Activated CD8-positive, alpha-beta memory T cell treated with anti-CD3 and anti-CD28 coated beads for 4 hours (primary cell): ENCODE measurements at places on chromosomes 16 and 17.

- DNase-seq, result no peak
Observed at GRCh38 chr17:77700165-77700881, 258.2 kb upstream of the TNRC6C start.

DNA sequence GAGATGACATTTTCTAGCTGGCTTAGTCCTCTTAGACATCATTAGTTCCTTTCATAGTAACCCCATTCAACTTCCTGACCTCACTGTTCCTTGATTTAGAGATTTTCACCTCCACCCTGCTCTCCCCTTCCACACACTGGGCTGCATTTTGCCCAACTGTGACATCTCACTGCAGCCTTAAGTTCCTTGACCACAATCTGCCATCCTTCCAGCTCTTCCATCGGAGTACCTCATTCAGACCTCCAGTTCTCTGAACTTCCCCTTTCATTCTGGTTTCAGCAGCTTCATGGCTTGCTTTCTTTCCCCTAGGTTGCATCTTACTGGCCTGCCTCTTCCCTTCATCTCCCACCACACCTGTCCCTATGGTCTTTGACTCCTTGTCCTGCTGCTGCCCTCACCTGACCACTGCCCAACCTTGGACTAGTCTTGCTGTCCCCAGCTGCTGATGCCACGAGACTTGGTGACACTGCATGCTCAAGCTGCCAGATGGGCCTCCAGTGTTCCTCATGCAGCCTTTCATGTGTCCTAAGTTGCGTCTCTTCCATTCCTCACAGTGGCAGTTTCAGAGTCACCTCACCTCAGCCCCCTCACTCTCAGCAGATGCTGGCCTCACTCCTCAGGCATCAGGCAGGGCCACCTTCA lies 40.8 kb downstream of the NUP88 start:
- DNase-seq, result no peak

- DNase-seq, result no peak
Observed at GRCh38 chr16:75379339-75379738, 54.0 kb downstream of the CFDP1 start.

GRCh38 chr16:66525396-66526180 lies 24.3 kb downstream of the TK2 start:
- DNase-seq, result no peak

GRCh38 chr17:63151941-63152523 lies 186.0 kb downstream of the TANC2 start:
- no peak for DNase-seq

DNA sequence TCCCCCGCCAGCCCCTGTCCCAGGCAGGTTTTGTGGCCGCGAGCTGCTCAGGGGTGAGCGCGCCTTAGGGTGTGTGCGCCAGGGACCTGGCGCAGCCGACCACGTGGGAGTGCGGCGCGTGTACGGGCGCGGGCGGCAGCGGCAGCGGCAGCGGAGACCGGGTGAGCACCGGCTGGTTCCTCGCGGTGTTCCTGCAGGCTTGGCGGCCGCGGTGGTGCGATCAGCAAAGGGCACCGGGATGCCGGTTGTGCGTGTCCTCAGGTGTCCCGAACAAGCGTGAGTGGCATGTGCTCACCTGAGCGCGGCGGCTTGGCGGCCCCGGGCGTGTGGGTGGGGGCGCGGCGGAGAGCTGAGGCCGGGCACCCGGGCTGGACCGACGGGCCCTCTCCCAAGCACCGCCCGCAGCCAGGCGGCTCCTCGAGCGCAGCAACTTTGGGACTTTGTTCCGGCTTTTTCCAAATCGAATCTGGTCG lies 381 bp upstream of the HSD11B2 start:
- no peak for DNase-seq

- DNase-seq, result no peak
Observed at GRCh38 chr16:24700549-24701392, 28.7 kb upstream of the TNRC6A start.

- DNase-seq, result no peak
Observed at GRCh38 chr17:59778996-59779395, 71.5 kb downstream of the VMP1 start.

- no peak for DNase-seq
Observed at GRCh38 chr16:53629607-53630312, 73.9 kb downstream of the RPGRIP1L start.

DNA sequence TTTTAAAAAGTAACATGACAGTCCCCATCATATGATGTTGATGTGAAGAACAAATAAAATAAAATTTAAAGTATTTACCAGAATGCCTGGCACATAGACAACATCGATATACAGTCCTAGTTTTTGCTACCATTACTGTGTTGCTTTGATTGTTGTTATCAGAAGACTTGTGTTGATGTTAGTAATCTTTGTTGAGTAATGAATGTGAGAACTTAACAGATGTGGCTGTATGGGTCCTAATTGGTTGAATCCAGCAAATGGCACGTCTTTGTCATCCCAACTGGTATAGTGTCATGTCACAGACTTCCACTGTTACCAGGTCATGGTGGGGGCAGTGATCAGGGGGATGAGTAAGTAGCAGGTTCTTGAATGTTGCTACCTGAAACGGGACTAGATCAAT lies 1151.4 kb upstream of the CDH8 start:
- DNase-seq, result no peak

DNA sequence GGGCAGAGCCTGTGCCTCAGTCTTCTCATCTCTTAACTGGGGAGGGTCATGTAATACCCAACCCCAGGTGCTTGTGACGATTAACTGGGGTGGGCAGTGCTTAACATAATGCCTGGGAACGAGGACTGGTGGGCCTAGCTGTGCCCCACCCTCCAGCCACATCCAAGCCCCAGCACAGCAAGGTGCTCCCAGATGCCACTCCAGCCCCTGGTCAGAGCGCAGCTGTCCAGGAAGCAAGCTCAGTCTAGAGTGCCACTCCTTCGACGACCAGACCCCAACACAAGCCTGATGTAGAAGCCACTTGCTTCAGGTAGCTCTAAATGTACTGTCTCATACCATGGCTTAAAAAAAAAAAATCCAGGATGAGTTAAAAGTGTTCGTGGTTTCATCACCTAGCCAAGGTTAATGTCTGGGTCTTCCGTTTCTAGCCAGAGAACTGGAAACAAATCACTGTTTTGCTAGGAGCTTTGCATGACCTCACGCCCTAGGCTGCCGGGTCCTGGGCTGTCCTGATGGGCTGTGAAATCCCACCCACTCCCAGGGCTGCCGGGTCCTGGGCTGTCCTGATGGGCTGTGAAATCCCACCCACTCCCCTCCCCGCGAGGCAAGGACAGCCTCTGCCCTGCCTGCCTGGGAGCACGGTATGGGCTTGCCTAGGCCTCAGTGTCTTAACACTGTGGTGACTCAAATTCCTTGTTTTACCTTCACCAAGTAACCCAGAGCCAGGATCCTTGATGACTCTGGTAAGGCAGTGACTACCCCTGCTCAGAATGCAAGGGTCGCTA lies 7.7 kb downstream of the MIEF2 start:
- no peak for DNase-seq

DNA sequence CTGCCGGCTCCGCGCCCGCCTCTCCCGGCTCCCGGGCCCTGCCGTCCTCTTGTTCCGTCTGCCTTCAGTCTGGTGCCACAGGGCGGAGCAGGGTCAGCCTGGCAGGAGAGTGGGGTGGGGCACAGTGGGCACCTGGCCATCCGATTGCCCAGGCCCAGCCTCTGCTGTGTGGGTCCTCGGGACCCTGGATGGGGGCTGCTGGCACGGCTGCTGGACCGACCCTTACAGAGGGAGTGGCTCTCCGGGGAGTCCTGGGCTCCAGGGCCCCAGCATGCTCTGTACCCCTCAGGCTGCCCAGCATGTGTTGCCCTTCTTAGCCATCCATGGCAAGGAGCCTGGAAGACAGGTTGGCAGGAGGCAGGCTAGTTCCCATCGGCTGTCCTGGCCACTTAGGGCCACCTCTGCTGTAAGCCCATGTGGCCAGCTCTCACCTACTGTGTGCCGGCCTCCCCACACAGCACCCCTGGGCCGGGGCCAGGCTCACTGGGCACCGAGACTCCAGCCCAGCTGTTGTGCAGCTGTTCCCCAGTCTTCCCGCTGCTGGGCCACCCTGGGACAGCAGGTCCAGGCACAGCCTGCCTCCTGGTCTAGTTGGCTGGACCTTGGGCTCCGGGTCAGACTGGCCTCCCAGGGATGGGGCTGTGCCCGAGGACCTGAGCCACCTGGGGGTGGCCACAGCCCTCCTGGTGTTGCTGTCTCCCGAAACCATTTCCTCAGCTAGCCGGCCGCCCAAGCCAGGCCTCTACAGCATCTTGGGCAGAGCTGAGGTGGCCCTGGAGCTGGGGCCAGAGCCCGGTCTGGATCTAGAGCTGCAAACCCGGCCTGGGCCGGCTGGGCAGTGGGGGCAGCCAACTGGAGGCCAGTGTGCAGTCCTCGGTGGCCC lies 24.9 kb downstream of the BAHCC1 start:
- no peak for DNase-seq

GRCh38 chr16:57360321-57360935 lies 1.8 kb downstream of the CCL22 start:
- no peak for DNase-seq

- no peak for DNase-seq
Observed at GRCh38 chr17:59377410-59377809, 46.0 kb downstream of the YPEL2 start.

DNA sequence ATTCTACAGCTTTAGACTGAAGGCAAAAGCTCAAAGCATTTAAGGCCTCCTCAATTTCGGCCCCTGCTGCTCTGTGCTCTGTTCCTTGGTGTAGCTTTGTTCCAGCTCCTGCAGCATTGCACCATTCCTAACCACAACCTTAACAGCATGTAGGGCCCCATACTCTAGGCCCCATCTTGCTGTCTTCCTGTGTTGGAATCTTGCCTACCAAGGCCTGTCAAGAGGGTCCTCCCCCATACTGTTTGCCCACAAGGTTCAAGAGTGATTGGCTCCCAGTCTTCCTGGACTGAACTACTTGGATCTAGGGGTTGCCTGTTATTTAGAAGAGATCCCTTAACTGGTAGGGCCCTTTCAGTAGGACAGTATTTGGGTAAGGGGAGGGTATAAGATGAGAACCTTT lies 26.8 kb downstream of the TRPV2 start:
- no peak for DNase-seq

- DNase-seq, result no peak
Observed at GRCh38 chr17:50831471-50831928, 3.9 kb upstream of the WFIKKN2 start.
